Glomerular endothelial cell (primary cell): ENCODE measurements at places on chromosomes 11 and 22. TPM values are rescaled to one million over a fixed set of nuclear protein-coding genes. Genes with fewer than 3 reads are reported as not detected.

GPR83 gene
- not detected in 2 replicates for total RNA-seq

NXPE1 gene
- not detected in 2 replicates for total RNA-seq

GRAMD1B gene
- total RNA-seq, result 4.8 and 6.9 TPM in 2 replicates

MOGAT2 gene
- total RNA-seq, result not detected in 2 replicates

PRR33 gene
- total RNA-seq, result not detected in 2 replicates

PAMR1 gene
- 0.18 TPM in 1 of 2 replicates, not detected in the other for total RNA-seq

BIRC2 gene
- 46.0 and 54.7 TPM in 2 replicates for total RNA-seq

HOATZ gene
- total RNA-seq, result not detected in 2 replicates

CHADL gene
- total RNA-seq, result 0.73 and 1.3 TPM in 2 replicates

GATD1 gene
- 37.6 and 47.2 TPM in 2 replicates for total RNA-seq

SYT13 gene
- total RNA-seq, result 0.05 and 0.06 TPM in 2 replicates

PKDREJ gene
- total RNA-seq, result not detected in 2 replicates

CDHR5 gene
- not detected in 2 replicates for total RNA-seq

DNA sequence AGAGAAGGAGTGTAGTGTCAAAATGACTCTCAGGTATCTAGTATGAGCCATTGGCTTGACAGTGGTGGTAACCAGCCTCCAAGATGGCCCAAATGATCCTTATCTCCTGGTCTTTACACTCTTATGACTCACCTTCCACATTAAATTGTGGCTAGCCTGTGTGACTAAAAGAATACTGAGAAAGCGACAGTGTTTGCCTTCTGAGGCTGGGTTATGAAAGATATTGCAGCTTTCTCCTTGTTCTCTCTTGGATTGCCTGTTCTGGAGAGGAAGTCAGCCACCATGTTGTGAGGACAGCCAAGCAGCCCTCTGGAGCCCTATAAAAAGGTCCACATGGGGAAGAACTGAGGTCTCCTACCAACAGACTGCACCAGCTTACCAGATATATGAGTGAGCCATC, 15.8 kb downstream of the C11orf71 start:
- DNase-seq, result no peak

GRCh38 chr11:61985869-61986268, 18.4 kb upstream of the FTH1 start:
- DNase-seq, result no peak

DNA sequence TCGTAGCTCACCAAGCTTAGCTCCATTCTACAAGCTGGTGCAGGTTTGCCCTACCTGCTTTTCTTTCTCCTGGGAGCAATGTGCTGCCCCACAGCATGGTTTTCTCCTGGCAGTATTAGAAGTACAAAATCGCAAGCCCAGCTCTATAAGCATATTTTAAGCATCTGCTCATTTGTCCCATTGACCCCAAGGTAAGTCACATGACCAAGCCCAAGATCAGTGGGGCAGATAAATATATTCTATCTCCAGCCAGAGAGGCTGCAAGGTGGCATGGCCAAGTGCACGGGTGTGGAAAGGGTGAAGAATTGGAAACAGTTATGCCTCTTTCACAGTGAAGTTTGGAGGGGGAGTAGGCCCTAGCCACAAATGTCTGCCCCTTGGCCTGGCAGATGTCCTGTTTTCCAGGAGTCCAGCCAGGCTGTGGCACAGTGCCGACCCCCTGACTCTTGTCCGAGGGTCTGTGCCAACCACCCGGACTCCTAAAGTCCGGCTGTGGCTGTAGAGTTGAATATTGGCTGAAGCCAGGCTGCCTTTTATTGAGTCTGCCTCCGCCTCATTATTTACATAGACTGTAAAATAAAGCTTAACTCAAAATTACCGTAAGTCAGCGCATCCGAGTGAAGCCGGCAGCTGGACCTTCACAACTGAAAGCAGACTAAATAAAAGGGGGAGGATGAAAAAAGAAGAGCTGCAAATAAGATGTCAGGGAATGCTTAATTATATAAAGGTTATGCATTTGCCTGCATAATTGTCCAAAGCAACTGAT, 165.7 kb downstream of the COMMD9 start:
- DNase-seq, result no peak

GRCh38 chr11:12051287-12051662, 42.8 kb upstream of the DKK3 start:
- no peak for DNase-seq

DNA sequence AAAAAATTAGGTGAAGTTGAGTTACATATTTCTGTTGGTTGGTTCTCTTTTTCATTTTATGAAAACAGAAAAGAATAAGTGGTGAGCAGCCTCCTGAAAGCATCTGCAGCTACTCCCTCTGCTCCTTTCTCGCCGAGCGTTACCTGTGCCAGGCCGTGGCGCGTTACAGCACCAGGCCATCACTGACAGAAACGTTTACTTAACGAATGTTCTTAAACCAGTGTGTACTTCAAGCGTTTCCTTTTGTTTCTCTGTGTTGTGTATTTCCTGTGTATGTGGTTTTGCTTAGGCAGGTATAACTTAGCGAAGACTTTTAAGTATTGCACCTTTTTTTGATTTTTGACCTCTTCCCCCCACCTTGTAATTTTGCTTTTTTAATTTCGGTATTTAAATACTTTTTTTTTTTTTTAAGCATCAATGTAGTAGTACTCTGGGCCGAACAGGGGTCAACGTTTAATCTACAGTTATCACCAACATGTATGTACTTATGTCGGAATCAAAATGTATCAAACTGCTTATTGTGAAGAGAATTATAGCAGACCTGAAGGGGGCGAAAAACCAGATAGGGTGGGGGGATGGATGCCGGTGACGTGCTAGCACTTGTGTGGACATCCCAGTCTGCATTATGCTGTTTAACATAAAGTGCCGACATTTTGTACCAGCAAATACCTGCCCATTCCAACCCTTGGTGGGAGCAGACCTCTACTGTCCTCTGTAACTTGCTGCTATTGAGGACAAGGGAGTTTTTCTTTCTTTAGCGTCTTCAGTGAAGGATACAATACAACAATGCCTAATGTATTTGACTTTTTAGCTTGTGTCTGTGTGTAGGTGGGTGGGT, 21.6 kb upstream of the ADSL start:
- DNase-seq, result no peak

DNA sequence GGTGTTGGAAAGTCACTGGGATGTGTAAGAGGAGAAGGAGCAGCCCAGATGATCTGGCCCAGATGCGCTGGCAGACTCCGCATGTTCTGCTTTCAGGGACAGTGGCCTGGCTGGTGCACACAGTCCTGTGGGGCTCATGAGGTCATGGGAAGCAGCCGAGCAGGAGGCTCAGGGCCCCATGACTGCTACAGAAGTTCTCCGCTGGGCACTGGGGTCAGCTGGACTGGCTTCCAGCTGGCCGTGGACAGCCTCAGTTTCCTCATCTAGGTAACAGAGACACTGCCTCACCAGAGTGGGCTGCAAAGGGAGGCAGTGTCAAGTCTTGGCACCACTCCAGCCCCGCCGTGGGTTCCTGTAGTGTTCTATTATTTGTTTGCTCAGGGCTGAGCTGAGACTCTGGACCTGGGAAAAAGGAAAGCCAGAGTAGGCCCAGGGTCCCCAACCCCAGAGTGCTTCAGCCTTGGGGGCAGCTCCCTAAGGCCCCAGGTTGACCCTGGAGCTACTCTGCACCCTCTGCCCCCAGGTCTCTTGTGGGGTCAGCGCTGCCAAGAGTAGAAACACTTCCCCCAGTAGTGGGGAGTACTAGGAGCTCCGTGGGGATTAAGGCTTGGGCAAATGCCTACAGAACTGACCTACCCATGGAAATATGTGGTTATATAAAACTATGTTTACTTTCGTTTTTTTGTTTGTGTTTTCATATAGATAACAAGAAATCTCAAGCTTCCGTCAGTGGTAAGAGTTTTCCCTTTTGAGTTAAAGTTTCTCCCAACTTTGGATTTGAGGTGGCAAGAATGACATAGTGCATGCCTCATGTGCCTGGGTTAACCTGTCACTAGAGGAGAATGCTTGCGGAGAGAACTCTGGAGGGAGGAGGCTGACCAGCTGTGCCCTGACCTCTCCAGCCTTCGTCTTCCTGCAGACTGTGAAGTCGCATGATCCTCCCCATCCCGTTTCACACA, 45.3 kb downstream of the MED15 start:
- no peak for DNase-seq

DNA sequence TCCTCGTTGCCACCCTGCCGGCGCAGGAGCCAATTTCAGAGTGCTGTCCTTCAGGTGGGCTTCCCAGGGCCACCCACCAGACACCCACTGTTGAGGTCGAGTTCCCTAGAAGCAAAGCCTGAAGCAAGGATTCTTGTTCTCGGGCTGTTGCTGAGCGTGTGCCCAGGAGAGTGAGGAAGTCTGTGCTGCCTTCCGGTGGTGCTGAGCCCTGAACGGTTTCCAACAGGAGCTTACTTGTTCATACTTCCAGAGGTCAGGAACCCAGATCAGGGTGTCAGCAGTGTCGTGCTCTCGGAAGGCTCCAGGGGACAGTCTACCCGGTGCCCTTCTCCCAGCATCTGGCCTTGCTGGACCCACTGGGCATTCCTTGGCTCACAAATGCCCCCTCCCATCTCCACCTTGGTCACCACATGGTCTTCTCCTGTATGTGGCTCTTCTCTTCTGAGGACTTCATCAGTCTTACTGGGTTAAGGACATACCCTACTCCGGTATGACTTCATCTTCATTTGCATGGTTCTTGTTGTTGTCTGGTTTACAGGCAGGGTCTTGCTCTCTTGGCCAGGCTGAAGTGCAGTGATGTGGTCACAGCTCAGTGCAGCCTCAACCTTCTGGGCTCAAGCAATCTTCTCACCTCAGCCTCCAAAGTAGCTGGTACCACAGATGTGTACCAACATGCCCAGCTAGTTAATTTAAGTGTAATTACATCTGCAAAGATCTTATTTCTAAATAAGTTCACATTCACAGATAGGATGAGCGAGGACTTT, 11.2 kb downstream of the SLC25A1 start:
- DNase-seq, result no peak

DNA sequence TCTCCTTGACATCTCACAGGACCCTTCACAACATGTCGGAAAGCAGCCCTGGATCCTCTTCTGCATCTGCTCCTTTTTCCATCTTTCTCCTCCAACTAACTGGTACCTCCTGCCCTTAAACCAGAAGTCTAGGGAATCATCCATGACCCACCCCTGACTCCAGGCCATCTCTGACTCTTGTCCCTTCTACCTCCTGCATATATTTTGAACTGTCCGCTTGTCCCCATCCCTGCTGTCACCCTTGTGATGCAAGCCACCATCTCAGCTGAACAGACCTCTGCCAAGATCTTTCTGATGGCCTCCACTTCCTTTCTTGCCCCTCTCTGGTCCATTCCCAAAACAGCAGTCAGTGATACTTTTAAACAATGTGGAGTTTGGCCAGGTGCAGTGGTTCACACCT, 7.0 kb downstream of the RIBC2 start:
- DNase-seq, result no peak

DNA sequence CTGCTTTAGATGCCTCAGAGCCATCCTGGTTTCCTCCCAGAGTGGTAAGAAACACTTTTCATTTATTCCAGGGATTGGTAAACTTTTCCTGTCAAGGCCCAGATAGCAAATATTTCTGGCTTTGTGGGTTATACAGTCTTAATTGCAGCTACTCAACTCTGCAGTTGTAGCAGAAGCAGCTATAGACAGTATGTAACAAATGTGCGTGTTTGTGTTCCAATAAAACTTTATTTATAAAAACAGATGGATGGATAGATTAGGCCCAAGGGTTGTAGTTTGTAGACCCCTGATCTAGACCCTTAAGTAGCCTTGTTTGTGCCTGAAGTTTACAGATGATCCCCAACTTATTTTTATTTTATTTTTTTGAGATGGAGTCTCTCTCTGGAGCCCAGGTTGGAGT, 17.9 kb downstream of the NNMT start:
- no peak for DNase-seq

- no peak for DNase-seq
These were observed 2.1 kb downstream of the RCE1 start for GRCh38 chr11:66845143-66845875.

GRCh38 chr11:65576867-65577755, 1.3 kb downstream of the EHBP1L1 start:
- no peak for DNase-seq

DNA sequence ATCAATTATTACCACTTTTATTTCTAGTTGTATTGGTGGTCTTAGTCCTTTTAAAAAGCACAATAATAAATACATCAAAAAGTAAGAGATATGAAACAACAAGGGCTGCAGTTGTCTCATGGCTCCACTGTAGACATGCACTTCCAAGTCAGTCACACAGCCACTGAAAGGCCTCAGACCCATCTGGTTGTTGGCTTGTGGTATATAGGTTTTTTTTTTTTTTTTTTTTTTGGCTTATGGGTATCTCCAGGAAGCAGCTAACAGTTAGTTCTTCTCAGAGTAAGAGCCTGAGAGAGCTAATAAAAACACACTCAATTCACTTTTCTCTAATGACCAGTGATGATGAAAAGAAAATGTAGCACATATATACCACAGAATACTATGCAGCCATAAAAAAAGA, 6.0 kb upstream of the OR52E6 start:
- no peak for DNase-seq

- no peak for DNase-seq
These were observed 49.8 kb upstream of the LMO2 start for GRCh38 chr11:33941637-33942160.

DNA sequence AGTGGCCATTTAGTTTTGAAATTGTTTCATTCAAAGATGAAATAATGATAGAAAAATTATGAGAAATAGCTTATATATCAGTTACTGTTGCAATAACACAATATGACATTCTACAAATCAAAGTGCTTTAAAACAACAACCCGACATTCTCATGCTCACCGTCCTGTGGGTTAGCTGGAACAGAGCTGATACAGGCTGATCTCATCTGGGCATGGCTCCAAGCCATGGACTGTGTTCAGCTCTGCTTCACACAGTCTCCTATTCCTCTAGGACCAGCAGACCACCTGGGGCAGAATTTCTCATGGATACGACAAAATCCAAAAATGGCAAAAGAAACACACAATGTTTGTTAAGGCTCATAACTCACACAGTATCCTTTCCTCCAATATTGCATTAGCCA, 178.6 kb downstream of the CNTN5 start:
- DNase-seq, result no peak

DNA sequence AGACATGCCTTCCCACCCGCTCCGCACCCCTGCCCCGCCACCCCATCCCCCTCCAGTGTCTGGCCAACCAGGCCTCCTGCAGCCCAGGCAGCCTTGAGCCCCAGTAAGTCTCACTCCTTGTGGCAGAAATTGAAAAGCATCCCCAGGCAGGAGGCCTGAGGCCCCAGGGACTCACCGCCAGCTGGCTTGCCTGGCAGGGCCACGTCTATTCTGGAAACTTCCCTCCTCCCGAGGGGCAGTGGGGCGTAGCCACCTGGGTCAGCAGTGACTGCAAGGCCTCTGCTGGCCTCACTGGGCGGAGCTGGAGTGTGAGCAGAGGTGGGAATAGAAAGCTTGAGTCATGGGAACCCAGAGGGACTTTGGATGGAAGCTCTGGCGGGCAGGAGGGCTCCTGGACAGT, 26.3 kb downstream of the ANO1 start:
- no peak for DNase-seq

DNA sequence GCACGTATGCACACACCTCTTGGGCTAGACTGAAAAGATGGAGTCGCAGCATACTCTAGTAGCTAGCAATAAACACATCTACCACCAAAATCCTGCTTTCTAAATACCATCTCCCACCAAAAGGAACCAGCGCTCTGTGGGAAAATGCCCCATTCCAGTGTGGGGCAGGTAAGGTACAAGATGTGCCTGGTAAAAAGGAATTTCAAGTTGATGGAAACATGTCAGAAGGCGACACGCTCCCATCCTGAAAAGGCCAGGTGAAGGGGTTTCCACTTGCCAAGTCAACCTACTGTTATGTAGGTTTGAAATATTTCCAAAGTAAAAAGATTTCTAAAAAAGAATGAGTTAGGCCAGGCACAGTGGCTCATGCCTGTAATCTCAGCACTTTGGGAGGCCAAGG, 8.8 kb downstream of the DGCR2 start:
- no peak for DNase-seq

- no peak for DNase-seq
These were observed 75.3 kb downstream of the APIP start for GRCh38 chr11:34840736-34841386.

GRCh38 chr11:6025056-6025455, 5.5 kb downstream of the OR56A1 start:
- no peak for DNase-seq
